ENCODE measurements at places on chromosomes 12 and 14.
A peak's percentile ranks its signal among the peaks of the same experiment; 100 is the strongest.

- DNase-seq = no peak
Observed at GRCh38 chr12:11412731-11413130, 17.4 kb upstream of the PRB2 start.

GRCh38 chr12:29794862-29795261 lies 11.1 kb upstream of the TMTC1 start:
- no peak for DNase-seq

GRCh38 chr12:19546027-19546426 lies 106.7 kb downstream of the AEBP2 start:
- DNase-seq = no peak

GRCh38 chr12:78697817-78698415 lies 166.7 kb upstream of the SYT1 start:
- DNase-seq = no peak

DNA sequence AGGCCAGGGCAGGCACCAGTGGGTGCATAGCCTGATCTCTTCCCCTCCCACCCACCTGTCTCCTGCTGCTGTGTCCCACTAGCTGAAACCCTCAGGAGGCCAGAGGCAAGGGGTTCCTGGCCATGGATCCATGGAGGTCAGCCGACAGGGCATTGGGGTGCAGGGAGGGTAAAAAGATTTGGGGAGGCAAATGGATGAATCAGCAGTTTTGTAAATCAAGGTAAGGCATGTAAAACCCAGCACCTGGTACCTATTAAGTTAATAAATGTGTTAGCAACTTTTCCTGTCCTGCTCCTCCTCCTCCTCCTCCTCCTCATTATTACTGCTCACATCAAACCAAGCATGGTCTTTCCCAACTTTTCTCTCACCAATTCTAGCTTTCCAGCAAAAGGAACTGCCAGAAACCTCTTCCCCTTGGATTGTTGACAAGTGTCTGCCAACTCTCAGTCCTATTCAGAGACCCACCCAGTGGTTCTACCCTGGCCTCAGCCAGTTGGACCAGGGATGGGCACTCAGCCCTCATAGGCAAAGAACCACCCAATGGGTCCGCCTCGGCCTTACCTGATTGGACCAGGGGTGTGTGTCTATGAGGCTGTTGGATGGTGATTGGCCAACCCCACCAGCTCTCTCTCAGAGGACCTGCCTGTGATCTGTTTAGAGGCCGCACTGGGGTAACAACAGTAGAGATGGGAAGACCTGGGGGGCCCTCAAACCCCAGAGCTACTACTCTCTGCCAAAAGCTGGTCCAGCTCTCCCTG lies 155.7 kb upstream of the GSC start:
- no peak for DNase-seq

DNA sequence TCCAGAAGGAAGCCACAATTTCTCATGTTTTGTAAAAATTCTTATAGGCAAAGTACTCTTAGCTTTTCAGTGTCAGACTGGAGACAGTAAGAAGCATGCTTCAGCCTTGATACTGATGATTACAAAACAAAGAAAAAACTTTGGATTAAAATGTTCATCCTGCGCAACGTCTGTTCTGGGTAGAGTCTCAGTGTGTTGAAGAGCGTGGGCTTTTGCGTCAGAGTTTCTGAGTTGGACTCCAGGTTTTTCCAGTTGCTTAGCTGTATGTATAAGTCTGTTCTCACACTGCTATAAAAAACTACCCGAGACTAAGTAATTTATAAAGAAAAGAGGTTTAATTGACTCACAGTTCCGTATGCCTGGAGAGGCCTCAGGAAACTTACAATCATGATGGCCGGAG lies 508.1 kb downstream of the DIO2 start:
- no peak for DNase-seq

DNA sequence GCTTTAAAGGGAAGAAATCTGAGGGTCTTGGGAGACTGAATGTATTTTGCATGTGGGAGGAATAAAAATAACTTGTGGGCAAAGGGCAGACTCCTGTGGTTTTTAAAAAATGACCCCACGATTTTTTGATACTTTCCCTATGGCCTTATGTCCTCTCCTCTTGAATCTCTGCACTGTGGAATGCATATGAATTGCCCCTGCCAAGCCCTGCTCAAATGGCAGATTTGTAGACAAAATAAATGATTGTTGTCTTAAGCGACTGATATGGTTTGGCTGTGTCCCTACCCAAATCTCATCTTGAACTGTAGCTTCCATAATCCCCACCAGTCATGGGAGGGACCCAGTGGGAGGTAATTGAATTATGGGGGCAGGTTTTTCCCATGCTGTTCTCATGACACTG lies 223.8 kb downstream of the DACT1 start:
- DNase-seq = no peak

- DNase-seq = no peak
Observed at GRCh38 chr14:59015482-59015881, 173.0 kb upstream of the DAAM1 start.

GRCh38 chr14:25231004-25231403 lies 181.1 kb upstream of the STXBP6 start:
- DNase-seq = no peak

DNA sequence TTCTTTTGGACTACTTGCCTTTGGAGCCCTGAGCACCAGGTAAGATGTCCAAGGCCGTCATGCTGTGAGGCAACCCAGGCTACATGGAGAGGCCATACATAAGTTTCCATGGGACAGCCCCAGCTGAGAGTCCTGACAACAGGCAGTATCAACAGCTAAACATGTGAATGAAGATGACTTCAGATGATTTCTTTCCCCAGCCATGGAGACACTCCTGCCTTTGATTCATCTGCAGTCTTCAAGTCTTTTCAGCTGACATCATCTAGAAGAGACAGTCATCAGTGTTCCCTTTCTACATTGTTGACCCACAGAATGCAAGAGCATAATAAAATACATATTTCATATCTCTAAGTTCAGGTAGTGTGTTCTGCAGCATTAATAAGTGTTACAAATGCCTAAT lies 398.7 kb downstream of the BTG1 start:
- no peak for DNase-seq

DNA sequence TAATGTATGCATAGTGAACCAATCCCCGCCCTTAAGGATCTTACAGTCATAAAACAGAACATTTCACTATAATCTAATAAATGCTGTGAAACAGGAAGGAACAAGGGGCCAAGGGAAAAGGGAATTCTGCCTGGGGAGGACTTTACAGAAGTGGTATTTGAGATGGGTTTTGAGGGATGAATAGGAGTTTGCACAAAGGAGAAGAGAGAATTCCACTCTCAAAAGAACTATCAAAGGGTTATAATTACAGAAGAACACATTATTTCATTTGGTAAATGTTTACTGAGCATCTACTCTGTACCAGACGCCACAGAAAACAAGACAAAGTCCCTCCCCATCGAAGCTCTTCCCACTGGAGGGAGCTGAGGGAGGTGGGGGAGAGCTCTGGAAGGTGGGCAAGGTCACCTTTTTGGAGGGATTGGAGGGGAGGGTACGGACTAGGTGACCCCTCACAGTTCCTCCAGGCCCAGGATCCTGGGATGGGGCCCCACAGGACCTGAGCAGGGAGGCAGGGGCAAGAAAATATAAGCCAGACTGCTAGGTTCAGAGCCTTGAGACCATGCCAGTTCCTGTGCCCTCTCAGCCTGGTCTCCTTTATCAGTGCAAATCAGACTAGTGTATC lies 24.5 kb downstream of the PHETA1 start:
- DNase-seq = no peak

DNA sequence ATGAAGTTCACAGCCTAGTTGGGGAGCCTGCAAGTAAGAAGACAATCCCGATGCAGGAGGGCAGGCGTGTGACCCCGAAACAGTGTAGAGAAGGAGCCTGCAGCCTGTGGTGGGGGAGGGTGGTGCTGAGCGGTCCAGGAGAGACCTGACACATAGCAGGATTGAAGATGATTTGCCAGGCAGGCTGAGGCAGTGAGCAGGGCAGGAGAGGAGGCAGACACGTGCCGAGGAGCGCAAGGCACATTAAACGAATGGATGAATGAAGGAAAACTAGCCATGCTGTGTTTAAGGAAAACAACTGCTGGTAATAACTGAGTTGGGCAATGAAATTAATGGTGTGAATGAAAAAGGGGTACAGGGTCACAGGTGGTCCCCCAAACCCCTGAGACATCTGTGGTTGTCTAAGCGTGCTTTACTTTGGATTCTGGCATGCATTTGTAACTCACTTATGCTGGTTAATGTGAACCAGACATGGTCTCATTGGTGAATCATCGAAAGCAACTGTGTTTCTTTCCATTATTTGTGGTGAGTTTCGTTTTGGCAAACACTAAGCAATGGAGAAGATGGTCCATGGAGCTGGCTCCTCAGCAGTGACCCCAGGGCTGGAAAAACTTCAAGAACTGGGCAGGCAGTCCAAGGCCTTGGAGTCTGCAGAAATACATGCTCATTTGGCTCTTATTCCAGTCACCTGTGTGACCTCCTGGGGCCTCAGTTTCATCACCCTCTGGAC lies 96.9 kb upstream of the EVL start:
- DNase-seq = no peak

DNA sequence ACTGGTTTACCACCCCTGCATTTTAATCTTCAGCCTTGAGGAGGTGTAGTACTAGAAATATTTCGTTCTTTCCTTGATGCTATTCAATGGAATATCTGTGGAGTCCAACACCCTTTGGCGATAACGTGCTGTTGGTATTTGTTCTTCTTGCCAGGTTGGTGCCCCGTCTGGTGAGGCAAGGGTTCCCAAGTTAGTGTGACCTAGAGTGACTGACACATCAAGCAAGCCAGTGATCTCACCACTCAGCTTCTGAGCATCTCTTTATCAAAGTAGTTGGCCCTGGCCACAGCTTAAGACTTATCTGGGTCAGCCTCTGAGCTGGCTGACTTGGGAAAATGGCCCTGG lies 60.2 kb downstream of the PLXNC1 start:
- DNase-seq = peak; percentile 3

DNA sequence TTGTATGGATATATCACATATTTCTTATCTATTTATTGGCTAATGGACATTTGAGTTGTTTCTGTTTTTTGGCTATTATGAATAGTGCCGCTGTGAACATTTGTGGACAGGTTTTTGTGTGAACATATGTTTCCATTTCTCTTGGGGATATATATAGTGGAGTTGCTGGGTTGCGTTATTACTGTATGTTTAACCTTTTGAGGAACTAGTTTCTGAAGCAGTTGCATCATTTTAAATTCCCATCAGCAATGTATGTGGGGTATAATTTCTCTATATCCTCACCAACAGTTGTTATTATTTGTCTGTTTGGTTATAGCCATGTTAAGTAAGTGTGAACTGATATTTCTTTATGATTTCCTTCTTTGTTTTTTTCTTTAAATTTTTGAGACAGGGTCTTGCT lies 10.7 kb downstream of the TCTN2 start:
- DNase-seq = no peak

DNA sequence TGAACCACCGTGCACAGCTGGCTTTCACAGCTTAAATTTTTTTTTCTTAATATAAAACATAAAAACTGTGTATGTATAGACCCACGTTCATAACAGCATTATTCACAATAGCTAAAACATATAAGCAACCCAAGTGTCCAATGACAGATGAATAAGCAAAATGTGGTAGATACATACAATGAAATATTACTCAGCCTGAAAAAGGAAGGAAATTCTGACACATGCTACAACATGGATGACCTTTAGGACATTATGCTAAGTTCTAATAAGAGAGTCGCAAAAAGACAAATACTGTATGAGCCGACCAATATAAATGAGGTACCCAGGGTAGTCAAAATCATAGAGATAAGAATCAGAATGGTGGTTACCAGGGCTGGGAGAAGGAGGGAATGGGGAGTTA lies 13.8 kb upstream of the YY1 start:
- no peak for DNase-seq

DNA sequence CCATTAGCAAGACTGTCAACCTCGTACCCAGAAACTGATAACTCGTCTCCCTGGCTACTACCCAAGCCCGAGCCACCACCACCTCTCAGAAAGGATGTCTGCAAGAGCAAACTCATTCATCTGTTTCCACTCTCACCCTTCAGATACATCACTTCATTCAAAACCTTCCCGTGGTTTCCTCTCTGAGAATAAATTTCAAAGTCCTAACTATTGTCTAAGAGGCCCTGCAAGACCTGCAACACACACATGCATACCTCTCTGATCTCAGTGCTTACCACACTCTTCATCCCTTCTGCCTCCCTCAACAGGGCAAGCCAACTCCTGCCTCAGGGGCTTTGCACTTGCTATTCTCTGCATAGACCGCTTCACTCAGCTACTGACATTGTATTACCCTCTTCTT lies 40.6 kb downstream of the PPP1R13B start:
- DNase-seq = no peak

GRCh38 chr14:103356024-103356682 lies 22.1 kb downstream of the EIF5 start:
- DNase-seq = no peak

GRCh38 chr12:53031616-53032015 lies 18.2 kb upstream of the TNS2 start:
- no peak for DNase-seq

GRCh38 chr14:101939646-101940170 lies 24.7 kb upstream of the DYNC1H1 start:
- DNase-seq = no peak

- no peak for DNase-seq
Observed at GRCh38 chr14:91429385-91429784, 11.8 kb upstream of the CCDC88C start.

- DNase-seq = no peak
Observed at GRCh38 chr14:100241279-100241678, 2.3 kb downstream of the YY1 start.

DNA sequence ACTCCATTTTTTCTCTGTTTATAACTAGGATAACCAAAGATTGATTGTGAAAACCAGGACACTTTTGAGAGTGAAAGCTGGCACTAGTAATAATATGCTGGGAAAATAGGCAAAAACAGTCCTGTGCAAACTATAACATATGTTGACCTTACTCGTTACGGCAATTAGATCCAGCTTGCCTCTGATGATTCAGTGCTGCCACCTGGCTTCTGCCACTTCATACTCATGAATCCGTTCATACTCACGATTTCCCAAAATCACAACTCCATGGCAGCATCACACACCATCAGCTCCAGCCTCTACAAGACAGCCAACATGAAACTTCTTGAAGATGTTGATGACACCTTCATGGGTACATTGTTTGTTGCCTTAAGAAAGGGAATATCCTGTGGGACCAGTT lies 49.1 kb upstream of the CAND1 start:
- no peak for DNase-seq

DNA sequence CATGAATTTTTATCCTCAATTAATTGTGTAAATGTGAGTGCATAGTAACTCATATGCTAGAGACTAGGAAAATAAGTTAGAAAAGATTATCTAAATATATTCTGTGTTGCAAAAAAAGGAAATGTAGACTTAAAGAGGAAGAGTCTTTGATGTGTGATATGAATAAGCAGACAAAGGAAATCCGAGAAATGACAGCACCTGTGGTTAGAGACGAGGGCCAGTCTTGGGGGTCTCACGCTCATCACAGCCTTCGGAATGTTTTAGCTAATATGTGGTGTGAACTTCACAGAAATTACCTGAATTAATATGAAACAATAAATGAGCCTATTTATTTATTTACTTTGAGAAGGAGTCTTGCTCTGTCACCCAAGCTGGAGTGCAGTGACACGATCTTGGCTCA lies 11.6 kb downstream of the ATP6V0A2 start:
- no peak for DNase-seq

- DNase-seq = no peak
Observed at GRCh38 chr12:27900920-27901879, 71.3 kb downstream of the PTHLH start.

GRCh38 chr14:54221432-54221803 lies 175.4 kb upstream of the CDKN3 start:
- no peak for DNase-seq
